ENCODE measurements at places on chromosomes 1 and 21. TPM values are rescaled to one million over a fixed set of nuclear protein-coding genes. Genes with fewer than 3 reads are reported as not detected.

The KRTAP11-1 gene
- total RNA-seq = not detected

The ORC1 gene
- 36.9 TPM for total RNA-seq

The HSD3B1 gene
- not detected for total RNA-seq

The MXRA8 gene
- total RNA-seq = 5.8 TPM

The PADI1 gene
- total RNA-seq = not detected

The AKR7A3 gene
- 2.0 TPM for total RNA-seq

The CD48 gene
- not detected for total RNA-seq

The CR1 gene
- not detected for total RNA-seq

The URB1 gene
- 23.1 TPM for total RNA-seq

Measured in neural crest cell (in vitro differentiated cells).